Ascending aorta (tissue), 2 donors: ENCODE measurements at places on chromosomes 5 and 9. TPM values are rescaled to one million over a fixed set of nuclear protein-coding genes. Genes with fewer than 3 reads are reported as not detected.

The BTNL8 gene
- total RNA-seq = not detected

The ADRB2 gene
- total RNA-seq = 11.2 TPM

- no peak for DNase-seq
Measured at GRCh38 chr5:79021753-79022152, 36.6 kb upstream of the ARSB start.

GRCh38 chr5:76475936-76476335 lies 72.9 kb downstream of the IQGAP2 start:
- DNase-seq = no peak

DNA sequence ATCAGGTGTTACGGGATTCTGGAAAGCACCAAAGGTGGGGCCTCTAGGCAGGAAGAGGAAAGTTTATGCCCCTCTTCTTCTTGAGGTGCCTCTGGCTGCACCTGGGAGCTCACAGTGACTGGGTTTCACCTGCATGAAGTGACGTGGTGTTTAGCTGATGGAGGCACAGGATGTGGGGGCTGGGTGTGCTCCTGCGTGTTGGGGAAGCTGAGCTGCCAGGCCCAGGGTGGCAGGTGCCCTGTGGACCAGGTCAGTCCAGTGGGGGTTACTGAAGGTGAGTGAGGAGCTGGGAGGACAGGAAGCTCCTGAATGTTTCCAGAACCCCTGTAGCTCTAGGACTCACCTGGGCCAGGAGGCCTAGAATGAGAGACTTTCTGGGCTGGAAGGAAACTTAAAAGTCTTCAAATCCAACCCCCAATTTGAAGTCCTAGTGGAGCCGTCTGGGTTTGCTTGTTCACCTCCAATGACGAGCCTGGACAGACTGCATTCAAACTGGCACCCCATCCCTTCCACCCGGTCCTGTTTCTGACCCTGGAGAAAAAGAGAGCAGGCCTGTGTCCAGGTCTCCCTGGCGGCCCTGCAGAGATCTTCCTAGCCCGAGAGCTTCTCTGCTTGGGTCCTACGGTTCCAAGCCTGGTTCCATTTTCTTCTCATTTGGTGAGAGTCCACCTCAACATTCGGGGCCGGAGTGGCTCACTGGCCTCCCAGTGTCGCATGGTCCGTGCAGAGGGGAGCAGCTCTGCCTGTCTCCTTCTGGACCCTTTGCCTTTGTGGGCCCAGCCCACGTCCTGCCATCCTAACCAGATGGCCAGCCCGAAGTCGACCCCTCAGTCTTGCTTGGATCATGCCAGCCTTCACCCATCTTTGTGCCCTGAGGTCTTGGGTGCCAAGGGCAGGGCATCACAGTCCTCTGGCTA lies 22.3 kb downstream of the TRAF1 start:
- DNase-seq = no peak

DNA sequence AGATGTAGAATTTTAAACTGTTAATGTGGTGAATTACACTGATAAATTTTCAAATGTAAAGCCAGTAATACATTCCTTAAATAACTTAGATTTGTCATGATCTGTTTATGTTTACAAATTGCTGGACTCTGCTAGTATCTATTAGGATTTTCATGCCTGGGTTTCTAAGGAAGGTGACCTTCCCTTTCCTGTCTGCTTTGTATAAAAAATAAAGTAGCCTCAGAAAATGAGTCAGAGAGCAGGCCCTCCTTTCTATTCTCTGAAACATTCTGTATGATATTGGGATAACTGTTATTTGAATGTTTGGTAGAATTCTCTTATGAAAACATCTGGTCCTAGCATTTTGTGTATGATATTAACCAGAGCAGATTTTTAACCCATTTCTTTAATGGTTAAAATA lies 255.3 kb downstream of the SYK start:
- no peak for DNase-seq

The RAB3C gene
- total RNA-seq = 3.0 TPM

DNA sequence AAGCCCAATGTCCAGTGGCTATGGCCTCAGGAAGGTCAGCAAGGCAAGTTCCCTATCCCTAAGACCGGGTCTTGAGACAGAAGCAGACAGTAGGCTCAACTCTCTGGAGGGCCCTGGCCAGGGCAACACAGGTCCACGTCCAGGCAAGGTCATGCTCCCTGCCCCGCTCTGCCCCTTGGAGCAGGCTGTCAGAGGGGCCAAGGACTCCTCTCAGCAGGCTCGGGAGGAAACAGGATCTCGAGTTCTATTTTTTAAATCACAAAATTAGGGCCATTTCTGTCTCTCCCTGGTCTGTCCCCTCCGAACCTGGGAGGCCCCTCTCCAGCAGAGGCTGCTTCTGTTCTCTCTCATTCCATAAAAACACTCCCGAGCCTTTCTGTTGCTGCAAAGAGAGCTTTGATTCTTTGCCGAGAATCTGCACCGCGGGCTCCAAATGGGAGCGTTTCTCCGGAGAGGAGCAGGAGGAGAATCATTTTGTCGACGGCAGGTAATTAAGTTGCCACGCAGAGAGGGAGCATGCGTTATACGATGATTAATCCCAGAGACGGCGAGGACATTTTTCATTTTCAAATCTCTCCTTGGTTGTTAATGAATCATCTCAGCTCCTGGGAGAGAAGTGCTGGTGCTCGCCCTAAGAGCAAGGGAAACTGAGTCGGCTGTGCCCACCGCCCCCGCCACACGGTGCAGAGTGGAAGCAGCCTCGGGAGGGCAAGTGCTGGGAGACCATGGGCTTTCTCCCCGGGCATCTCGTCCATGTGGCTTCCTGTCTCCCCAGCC lies 24.5 kb upstream of the FCN1 start:
- no peak for DNase-seq

DNA sequence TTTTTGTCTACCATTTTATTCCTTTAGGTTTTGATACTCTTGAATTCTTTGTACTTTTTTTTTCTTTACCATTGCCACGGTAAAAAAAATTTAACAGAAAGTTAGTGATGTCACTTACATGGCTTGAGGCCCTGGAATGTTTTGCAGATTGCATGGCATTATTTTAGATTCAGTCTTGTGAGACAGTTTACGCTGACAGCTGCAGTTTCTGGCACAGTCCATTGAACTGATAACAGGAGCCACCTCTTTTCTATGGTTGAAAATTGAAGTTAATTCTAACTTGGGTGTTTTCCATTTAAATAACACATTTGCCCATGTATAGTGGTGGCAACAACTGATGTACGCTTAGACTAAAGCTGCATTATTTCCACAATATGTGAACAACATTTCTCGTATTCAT lies 1028.5 kb downstream of the CDH18 start:
- no peak for DNase-seq
